BJ (cell line): ENCODE measurements at places on chromosomes 1 and 21.
A peak's percentile ranks its signal among the peaks of the same experiment; 100 is the strongest.

DNA sequence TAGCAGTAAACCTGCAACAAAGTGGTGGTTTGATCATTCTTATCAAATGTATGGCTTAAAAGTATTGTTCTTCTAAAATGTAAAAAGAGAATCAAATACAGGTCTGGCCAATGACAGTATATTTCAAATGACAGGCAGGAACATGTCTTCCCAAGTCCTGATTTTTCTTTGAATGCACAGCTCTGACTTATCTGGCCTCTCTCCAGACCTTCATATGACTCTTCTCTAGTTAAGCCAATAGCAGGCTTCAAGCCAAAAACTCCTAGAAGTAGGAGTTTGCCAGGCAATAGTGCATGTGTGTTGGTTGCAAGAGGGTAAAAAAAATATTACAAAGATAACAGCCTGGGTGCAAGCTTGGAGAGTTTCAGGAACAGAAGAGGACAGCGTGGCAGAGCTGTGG, 345.5 kb downstream of the SMYD3 start:
- no peak for DNase-seq

GRCh38 chr21:44049182-44049581, 37.1 kb downstream of the TRAPPC10 start:
- no peak for DNase-seq

DNA sequence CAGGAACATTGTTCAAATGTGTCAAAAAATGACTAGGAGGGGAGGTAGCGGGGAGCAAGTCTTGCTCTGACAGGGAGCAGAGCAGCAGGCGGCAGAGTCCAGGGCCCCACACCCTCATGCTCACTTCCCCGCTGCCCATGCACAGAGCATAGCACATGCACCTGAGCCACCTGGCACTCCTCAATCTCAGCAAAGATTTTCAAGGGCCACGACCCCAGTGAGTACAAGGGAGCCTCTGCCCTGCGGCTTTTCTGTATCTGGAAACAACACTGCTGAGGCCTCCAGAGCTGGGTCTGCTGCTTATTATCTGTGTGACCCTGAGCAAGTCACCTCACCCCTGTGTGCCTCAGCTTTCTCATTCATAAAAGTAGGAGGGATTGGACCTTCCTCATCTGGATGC, 1.1 kb upstream of the GJB3 start:
- no peak for DNase-seq

GRCh38 chr21:46393451-46393940, 65.2 kb upstream of the DIP2A start:
- no peak for DNase-seq

DNA sequence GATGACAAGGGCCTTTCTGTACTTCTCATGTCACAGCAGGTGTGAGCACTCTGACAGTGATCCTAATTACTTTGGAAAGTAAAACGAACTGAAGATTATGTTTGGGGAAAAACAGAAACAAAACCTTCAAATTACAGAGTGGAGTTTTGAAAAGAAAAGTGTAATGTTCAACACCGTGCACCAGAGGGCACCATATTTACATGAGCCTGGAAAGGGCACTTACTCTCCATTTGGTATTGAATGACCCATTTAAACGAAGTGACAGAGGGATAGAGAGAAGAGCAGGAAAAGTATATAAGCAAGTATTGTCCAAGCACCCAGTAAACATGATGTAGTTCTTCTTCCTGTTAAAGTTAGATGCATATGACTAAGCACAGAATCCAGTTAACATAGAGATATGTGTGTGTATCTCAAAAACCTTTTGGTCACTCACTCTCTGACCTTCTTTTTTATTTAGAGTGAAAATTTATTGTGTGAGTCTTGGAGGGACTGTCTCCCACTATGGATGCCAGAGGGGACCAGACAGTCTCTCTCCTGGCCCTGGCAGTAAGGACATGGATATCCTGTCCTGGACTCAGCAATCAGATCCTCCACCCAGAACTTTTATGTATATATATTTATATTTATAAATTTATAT, 3.8 kb upstream of the RGSL1 start:
- peak; percentile 1 for DNase-seq

- no peak for DNase-seq
Measured at GRCh38 chr1:166066107-166066506, 100.7 kb downstream of the FAM78B start.

GRCh38 chr1:56511364-56511763, 68.0 kb downstream of the PLPP3 start:
- no peak for DNase-seq
